ENCODE measurements at places on chromosomes 13 and 19.
A peak's percentile ranks its signal among the peaks of the same experiment; 100 is the strongest.

DNA sequence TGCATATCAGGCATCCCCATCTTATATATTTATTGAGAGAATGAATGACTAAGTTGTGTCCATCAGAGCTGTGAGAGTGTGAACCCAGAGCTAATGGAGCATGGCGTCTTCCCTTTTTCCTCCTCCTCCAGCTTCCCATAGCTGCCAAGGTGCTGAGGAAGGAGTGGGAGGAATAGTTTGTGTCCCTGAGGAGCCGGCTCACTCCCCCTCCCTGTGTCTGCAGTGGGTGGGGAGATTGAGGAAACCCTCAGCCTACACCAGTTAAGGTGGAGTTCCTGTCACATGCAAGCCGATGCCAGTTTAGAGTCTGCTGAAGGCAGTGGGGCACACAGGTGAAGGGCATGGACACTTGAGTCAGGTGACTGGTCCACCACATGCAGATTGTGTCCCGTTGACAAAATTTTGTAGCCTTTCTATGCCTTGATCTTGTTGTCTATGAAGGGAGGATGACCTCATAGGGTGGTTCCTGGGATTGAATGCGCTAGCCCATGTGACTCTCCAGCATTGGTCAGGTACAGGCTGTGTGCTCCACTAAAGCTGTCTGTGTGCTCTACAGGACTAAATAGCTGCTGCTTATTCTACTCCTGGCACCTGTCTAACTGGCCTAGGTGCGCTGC is 47.6 kb upstream of the GPI start:
- no peak for DNase-seq

DNA sequence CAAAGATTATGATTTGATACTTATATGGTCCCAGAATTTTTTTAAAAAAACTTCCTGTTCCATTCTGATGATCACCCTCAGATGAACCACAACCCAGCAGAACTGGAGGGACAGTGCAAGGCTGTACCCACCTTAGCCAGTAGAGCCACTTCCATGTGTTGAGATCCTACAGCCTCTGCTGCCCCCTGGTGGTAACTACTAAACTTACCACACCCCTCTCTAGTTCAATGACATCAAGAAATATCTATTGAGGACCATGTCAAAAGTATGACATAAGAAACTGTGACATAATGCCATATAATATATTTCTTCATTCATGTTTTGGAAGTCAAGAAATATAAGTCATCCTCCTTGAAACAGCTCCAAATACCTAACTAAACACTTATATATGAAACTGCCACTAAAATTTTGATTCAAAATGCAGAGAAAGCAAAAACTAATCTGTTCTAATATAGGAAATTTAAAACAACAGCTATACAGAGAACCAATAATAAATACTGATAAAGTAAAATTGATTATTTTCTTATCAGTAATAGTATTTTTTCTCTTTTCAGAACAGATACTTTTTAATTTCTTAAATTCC is 412.6 kb downstream of the KCTD12 start:
- peak; percentile 41 for DNase-seq

- no peak for DNase-seq
Measured at GRCh38 chr19:1901940-1902404, 3.2 kb upstream of the ADAT3 start.

DNA sequence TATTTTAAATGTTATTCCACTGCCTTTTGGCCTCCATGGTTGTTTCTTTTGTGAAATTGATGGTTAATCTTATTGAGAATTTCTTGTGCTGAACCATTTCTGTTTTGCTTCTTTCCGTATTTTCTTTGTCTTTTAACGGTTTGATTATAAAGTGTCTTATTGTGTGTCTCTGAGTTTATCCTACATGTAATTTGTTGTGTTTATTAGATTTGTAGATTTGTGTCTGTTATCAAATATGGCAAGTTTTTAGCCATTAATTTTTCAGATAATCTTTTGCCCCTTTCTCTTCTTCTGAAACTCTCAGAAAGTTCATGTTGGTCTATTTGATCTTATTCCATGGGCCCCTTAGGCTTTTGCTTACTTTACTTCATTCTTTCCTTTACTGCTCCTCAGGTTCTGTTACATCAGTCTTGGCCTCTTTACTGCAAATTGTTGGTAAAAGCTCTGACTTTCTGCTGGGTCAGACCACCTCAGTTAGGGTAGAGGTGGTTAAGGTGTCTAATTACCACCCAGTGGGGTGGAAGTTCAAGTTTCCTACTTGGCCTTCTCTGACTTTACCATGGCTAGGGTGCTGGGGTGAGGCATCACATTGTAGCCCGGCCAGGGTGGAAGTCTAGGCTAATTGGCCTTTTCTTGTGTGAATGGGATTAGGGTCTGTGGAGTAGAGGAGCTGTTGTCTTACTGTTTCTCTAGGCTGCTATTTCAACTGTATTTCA is 58.3 kb downstream of the ZMYM2 start:
- DNase-seq: no peak

GRCh38 chr19:4298810-4299550 is 3.2 kb downstream of the TMIGD2 start:
- DNase-seq: no peak

- DNase-seq: no peak
Measured at GRCh38 chr19:7386308-7386707, 37.6 kb downstream of the ARHGEF18 start.

DNA sequence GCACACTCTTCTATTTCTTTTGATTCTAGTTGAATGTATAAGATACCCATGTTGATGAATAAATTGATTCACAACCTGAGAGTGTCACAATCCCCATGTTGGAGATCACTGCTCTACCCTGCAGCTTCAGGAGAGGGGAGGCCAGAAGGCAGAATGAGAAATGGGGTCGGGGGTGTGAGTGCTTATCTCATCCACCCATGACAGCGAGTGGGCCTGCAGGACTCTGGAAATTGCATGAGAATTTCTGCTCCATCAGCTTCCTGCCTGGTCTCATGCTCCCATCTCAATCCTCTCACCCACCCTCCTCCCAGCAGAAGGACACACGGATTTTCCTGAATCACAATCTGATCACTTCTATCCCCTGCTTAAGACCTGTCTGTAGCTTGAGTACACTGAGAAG is 22.9 kb upstream of the IGFL1 start:
- DNase-seq: no peak

DNA sequence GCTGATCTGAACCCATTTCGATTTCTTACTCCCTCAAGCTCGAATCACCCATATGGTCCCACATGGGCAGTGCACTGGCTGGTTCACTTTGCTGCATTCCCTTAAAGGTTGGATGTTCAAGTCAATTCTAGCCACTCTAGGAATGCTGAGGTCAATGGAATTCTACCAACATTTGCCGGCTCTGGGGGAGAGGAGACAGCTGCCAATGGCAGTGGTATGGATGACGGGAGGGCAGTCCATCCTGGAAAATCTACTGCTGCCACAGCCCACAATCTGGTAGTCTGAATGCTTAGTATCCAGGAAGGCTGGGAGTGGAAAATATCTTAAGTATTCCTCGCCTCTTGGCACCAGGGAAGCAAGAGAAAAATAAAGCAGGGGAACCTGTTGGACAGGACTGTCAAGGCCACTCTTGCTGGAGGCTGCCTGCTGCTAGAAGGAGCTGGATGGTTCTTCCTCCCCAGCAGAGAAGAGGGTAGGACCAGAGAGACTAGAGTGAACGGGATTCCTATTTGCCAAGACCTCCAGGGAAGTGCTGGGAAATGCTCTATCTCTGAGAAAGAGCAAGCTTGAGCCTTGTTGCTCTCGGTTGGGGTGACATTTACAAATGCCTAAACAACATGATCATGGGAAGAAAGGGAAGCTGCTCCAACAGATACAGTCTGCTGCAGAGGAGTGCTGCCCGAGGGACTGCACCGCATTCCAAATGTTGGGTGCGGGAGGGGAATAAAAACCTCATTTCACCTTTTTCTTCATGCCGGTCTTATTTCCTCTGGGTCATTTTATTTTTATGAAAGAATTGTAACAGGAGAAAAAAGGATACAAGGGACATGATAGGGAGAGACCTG is 20.7 kb upstream of the HMGB1 start:
- DNase-seq: no peak

GRCh38 chr13:74061926-74062595 is 72.1 kb downstream of the KLF12 start:
- DNase-seq: no peak

DNA sequence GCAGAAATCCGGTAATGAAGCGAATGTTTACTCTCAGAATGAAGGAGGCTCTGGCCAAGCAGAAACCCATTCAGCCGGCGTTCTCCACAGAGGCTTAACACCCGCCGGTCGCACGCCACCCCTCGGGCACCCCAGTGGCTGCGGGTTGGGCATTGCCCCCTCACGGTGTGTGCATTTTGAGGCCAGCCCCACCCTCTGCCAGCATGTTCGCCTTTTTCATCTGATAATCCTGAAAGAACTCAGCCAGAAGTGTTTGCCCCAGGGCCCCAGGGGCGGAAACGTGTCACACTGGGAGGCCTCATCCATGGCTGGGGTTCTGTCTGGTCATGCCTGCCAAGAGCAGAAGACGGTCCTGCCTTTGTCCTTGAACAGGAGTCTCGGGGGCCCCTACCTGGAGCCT is 34.2 kb downstream of the COMP start:
- no peak for DNase-seq

All from stimulated activated CD4-positive, alpha-beta T cell treated with anti-CD3 and anti-CD28 coated beads, Interleukin-1b, Interleukin-23, amount 100 ng/mL, for 1 hour (primary cell).